ENCODE measurements at places on chromosomes 3 and 15.

DNA sequence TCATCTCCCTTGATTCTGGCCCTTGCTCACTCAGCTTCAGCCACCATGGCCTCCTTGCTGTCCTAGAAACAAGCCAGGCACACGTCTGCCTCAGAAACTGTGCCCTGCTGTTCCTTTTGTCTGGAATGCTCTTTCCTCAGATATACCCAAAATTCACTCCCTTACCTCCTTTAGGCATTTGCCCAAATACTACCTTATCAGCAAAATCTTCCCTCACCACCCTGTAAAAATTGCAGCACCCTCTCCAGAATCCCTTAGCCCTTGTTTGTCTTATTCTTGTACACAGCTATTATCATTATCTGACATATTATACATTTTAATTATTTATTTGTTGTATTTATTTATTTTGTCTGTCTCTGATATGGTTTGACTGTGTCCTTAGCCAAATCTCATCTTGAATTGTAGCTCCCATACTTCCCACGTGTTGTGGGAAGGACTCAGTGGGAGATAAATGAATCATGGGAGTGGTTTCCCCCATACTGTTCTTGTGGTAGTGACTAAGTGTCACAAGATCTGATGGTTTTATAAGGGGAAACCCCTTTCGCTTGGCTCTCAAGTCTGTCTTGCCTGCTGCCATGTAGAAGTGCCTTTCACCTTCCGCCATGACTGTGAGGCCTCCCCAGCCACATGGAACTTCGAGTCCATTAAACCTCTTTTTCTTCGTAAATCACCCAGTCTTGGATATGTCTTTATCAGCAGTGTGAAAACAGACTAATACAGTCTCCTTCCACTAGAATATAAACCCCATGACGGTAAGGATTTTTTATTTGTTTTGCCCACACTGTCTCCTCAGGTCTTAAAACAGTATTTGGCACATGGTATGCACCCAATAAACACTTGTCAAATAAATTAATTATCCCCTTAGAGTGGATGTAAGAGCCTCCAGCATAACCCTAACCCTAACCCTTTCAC lies 60.0 kb upstream of the STT3B start:
- DNase-seq: no peak

DNA sequence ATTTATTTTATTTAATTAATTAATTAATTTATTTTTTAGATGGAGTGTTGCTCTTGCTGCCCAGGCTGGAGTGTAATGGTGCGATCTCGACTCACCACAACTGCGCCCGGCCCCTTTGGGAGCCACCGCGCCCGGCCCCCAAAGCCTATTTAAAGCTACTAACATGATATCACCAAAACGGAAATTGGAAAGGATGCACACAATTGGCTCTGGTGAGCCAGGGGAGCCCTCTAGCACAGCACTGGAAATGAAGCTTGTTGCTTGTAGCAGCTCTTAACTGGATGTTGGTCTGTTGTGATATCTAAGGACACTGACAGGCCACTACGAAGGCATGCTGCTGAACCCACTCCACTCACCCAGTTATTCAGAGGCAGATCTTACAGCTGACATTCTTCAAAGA lies 104.5 kb downstream of the IGF2BP2 start:
- DNase-seq: no peak

DNA sequence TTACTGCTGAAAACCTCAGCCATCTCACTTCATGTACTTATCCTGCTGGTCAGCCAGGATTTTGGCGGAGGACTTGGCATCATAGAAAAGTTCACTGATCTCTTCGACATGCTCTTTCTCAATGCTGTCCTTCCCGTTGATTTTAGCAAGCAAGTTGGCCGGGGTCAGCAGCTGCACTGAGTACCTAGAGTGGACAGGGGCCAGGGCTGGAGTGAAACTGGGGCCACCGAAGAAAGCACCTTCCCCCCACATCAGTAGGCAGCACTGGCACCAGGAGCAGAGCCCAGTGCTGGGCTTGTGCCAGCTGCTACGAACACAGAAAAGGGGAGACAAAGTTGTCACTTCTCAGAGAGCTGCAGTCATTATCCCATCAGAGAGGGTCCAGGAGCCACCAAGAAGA lies 29.0 kb downstream of the SEC61A1 start:
- DNase-seq: no peak

GRCh38 chr3:27568393-27568792 lies 84.2 kb upstream of the SLC4A7 start:
- peak; percentile 58 for DNase-seq

DNA sequence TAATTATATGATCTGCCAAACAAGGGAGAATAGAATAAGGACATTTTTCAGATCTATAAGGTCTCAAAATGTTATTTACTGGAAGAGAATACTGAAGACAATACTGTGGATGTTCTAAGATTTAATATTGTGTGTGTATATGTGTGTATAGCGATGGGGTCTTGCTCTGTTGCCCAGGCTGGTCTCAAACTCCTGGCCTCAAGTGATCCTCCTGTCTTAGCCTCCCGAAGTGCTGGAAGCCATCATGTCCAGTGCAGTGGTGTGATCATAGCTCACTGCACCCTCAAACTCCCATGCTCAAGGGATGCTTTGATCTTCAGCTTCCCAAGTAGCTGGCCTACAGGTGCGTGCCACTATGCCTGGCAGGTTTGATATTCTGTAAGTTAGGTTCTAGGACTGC lies 91.3 kb downstream of the NBEAL2 start:
- DNase-seq: no peak

DNA sequence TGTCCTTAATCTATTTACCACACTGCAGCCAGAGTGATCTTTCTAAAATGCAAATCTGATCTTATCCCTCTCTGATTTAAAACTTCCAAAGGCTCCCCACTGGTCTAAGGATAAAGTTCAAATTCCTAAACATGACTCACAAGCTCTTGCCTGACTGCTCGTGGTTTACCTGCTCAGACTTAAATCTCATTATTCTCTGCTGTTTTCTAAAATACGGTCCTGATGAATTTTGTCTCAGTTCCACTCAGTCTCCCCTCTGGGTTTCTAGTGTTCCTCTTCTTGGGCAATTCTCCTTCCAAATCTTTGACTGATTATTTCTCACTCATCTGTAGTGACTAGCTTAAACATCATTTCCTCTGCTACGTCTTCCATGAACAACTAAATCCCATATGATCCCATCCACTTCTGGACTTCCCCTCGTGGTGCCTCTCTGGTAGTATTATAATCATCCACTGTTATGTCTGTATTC lies 108.3 kb downstream of the P3H2 start:
- no peak for DNase-seq

GRCh38 chr15:61227950-61228936 lies 859 bp downstream of the RORA start:
- DNase-seq: peak; percentile 57

- DNase-seq: no peak
Observed at GRCh38 chr15:85618956-85619491, 175.7 kb downstream of the KLHL25 start.

DNA sequence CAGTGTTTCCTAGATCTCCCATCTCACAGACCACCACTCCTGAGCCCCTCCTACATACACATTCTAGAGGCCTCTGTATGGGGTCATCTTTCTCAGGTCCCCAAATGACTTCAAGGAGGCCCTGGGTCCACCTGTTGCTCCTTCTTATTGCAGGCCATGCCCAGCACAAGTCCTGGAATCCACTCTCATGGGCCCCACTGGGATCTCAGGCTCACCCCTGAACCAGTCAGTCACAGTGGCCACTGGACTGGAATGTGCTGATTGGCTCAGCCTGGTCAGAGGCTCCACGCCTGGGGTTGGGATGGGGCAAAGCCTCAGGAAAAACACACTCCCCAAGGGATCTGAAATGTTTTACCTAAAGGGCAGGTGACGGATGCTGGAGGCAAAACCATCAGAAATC lies 55.7 kb downstream of the SPSB4 start:
- DNase-seq: no peak

DNA sequence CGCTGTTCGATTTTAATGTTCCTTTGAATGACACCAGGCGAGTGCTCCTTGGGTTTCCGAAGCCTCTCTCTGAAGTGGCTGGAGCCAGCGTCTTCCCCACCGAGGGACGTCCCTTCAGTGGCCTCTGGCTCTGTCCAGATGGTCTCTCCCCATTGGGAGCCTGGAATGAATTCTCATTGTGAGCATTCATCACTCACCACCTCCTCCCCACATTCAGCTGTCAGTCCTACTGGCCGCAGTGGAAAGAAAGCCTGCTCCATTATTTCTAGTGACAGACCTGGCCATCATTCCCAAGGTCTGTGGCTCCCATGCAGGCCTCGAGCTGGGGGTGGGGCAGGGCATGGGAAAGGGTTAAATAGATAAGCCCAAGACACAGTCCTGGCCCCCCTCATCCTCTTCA lies 35.2 kb downstream of the ZNF710 start:
- DNase-seq: no peak

GRCh38 chr3:118527514-118528044 lies 507.1 kb downstream of the IGSF11 start:
- DNase-seq: no peak

DNA sequence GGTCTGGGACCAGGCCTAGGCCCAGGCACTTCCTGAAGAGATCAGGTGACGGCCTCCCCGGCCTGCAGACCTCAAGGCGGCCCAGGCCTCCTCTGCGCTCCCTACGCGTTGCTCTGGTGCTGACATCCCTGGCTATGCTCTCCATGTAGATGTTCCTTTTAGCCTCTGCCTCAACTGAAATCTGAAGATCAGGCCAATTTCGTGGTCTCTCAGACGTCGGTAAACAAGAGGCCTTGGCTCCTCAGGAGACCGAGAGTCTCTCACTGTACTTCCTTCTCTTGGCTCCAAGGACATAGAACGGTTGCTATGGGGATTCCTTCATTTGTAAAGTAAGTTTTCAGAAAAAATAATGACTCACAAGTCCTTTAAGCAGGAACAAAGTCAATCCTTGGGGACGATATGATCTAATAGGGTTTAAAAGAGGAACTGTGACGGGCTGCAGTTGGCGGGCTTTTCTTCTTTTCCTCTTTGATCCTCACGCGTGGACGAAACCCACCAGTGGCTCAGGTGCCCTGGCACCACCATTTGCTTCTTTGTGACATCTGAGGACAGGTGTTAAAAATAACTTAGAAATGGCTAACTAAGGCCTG lies 55.6 kb upstream of the CGNL1 start:
- DNase-seq: no peak

- DNase-seq: no peak
Observed at GRCh38 chr15:74129586-74130154, 716 bp upstream of the ISLR2 start.

GRCh38 chr3:70383360-70383831 lies 71.0 kb upstream of the MDFIC2 start:
- DNase-seq: no peak

- no peak for DNase-seq
Observed at GRCh38 chr3:184549796-184550577, 11.6 kb upstream of the EPHB3 start.

GRCh38 chr3:66478960-66479359 lies 21.9 kb downstream of the LRIG1 start:
- peak; percentile 77 for DNase-seq

DNA sequence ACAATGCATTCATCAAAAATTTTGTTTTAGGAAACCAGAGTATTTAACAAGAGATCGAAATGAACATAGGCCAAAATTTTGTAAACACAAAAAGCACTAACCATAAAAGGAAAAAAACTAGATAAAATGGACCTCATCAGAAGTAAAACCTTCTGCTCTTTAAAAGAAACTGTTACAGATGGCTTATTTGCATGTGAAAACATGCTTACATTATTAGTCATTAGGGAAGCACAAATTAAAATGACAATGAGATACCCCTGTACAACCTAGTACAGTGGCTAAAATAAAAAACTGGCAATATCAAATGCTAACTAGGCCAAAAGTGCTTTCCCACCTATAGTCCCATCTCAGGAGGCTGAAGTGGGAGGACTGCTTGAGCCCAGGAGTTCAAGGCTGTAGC lies 19.3 kb downstream of the UBR1 start:
- no peak for DNase-seq

GRCh38 chr3:2741516-2741915 lies 368.7 kb downstream of the IL5RA start:
- no peak for DNase-seq

GRCh38 chr3:55075846-55076245 lies 148.0 kb upstream of the LRTM1 start:
- no peak for DNase-seq

DNA sequence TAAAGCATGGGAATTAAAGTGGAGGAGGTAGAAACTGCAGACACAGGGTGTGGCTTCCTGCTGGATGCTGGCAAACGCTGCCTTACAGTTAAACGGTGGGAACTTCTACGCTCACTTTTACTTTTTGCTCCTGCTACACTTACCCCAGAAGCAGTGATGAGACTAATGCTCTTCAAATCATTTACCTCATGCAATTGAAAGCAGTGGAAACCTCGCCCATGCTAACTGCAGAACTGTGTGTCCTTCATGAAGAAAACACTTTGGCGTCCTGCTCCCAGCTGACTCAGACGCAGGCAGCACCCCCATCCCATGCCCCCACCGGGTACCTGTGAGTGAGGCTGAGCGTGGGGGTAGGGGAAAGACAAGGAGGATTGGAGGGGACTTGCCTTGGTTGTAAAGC lies 31.8 kb downstream of the UPK1B start:
- no peak for DNase-seq

- DNase-seq: no peak
Observed at GRCh38 chr3:43549626-43550290, 72.1 kb downstream of the ANO10 start.

- DNase-seq: no peak
Observed at GRCh38 chr3:46984591-46985459, 5.4 kb downstream of the NBEAL2 start.

DNA sequence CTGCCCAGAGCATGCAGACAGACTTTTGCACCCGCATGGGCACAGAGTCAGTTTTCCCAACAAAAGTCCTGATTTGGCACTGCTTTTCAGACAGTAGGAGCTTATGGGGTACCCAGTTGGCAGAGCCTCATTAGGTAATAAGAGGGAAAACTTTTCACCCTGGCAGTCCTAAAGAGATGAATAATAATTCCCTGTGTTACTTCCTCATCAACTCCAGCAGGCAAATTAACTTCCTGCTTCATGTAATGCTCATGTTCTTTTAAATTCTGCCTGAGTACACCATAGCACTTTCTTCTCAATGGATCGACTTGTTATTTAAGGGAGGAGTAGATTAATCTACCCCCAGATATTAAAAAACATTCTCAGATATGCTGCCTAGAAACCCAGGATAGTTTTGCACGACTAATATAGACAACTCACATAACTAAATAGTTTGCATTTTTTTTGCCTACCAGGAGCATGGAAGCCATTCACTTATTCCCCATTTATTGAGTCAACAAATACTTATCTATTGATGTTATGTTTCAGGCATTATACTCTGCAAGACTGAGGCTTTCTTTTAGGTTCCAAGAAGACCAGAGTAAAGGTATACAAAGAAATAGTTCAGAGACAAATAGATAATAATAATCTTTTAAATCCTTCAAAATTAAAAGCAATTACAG lies 214.5 kb downstream of the KCNMB2 start:
- no peak for DNase-seq

DNA sequence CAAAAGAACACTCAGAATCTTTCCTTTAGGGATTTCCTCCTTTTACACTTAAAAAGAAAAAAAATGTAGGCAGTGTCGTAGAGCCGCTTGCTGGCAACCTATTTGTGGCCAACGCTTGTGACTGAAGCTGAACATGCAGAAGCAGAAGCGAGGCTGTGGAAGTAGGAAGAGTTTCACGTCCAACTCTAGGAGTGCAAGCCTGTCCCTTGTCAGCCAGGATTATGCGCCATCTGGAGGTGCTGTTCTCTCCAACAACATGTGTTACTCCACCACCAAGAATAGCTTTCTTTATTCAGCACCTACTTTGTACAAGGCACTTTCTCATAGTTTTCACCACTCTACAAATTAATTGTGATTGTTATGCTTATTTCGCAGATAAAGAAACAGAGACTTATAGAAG lies 223.2 kb upstream of the LMCD1 start:
- no peak for DNase-seq

GRCh38 chr3:129624347-129625071 lies 18.0 kb upstream of the PLXND1 start:
- DNase-seq: no peak

Data from NCI-H1105 treated with DMSO at 0.1 percent for 48 hours (cell line).